Islet precursor cell (in vitro differentiated cells): ENCODE measurements at places on chromosomes 13 and 19.
A peak's percentile ranks its signal among the peaks of the same experiment; 100 is the strongest.

- no peak for DNase-seq
These were observed 1.7 kb downstream of the TSSK6 start for GRCh38 chr19:19513682-19514081.

DNA sequence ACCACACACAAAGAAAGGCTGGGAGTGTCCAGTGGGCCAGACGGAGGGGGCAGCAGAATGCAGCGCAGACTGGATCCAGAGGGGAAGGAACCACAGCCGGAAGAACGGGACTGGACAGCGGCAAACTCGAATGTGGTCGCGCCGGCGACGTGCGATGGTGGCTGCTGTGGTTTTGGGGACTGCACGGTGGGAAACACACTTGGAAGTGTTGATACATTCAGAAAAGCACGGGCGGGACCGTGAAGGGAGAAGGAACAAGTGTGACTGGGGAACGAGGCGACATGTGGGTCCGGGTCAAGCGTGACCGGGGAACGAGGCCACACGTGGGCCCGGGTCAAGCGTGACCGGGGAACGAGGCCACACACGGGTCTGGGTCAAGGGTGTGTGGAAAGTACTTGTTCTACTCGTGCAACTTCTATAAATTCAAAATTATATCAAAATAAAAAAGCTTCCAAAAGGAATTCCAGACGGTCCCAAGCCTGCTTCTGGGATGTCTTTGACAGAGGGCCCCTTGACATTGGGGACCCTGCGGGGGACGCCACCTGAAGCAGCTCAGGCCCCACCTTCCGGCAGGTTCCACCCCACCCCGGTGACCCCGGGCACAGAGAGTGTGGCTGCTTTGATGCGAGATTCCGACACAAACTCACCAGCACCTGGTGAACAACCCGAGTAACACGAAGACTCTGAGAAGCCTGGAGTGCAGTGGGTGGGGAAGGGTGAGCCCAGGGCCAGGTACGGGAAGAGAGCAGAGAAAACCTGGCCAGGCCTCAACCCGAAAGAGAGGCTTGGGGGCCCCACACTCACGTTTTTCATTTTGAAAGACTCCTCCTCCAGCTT is 25.1 kb upstream of the C13orf46 start:
- no peak for DNase-seq

GRCh38 chr19:11887611-11888531 is at the start of gene ZNF69:
Gene ZNF69 (plus strand): TSS chr19:11887782. CDS start chr19:11887924, 142 bp downstream.
- peak; percentile 98 for DNase-seq

DNA sequence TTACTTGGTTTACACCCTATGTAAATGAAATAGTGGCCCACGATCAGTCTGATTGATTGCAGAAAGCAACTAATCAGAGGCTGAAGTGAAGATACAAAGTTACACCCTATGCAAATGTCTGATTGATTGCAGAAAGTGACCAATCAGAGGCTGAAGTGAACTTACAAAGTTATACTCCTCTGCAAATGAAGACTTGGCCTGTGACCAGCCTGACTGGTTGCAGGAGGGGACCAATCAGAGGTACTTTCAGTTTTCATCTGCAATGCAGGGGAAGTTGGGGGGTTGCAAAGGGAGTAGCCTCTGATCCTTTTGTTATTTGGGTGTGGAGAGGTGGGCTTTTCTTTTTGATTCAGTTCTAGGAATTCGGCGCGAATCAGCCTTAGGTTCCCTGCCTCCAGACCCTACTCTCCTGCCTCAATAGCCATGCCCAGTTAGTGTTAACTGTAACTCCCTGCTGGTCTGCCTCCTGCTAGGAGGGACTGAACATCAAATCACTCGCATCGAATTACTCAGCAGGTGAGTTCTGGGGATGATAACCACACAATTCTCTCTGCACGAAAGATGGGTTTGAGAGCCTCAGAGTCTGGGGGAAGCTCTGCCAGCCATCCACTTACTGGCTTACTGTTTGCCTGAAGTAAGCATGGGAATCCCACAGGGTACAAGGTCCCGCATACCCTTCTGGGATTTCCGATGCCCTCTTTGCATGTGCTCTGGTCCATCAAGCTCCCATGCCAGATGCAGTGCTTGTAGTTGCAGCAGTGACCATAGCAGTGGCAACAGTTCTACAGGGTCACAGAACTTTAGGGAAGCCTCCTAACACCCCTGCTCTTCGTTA is 7.5 kb downstream of the ARL11 start:
- no peak for DNase-seq

DNA sequence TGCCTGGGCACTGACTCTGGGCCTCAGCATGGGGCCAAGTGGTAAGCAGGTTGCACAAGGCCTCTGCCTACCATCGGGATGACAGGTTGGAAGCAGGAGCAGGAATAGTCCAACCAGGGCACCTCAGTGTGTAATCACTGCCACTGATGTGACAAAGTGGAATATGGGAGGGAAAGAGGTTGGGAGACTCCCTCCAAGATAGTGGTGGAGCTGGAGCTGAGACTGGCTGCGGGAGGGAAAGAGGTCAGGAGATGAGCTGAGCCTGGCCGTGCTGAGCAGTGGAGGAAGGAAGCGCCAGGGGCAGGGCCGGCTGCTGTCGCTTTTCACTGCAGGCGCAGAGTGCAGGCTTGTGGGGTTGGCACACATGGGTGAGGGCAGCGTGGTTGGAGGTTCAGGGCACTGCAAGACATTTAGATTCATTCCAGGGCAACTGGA is 6.8 kb downstream of the UPF3A start:
- DNase-seq: no peak

- DNase-seq: peak; percentile 75
These were observed 26.4 kb downstream of the CLEC4M start for GRCh38 chr19:7789447-7789846.

- no peak for DNase-seq
These were observed 8.0 kb upstream of the TMEM160 start for GRCh38 chr19:47056411-47056810.

DNA sequence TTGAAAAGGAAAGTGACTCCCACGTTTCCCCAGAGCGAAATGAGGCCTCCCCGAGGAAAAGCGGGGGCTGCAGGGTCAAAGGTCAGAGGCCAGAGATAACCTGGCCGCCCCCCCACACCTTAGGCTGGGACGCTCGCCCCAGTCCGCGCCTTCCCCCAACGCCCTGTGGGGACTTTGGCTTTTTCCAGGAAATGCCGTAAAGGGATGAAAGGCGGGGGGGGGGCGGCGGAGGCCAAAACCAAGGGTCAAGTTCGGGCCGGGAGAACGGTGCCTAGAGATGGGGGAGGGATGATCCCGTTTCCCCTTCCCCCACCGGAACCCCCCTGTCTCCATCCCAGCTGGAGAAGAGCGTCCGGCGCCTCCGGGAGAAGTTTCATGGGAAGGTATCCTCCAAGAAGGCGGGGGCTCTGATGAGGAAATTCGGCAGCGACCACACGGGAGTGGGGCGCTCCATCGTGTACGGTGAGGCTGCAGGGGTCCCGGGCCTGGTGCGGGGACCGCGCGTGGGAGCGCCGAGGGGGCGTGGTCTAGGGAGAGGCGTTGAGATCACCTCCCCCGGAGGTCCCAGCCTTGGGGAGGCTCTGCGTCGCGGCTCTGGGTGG is 575 bp downstream of the SHFL start:
- DNase-seq: no peak

- peak; percentile 75 for DNase-seq
These were observed at the start of gene IQCN for GRCh38 chr19:18274219-18274780. Gene IQCN (minus strand): TSS chr19:18274452. CDS start chr19:18269478, 4,974 bp downstream.

GRCh38 chr19:326871-327270 is 17.7 kb downstream of the MIER2 start:
- DNase-seq: no peak

GRCh38 chr19:39319892-39320248 is 793 bp downstream of the LRFN1 start:
- DNase-seq: no peak

DNA sequence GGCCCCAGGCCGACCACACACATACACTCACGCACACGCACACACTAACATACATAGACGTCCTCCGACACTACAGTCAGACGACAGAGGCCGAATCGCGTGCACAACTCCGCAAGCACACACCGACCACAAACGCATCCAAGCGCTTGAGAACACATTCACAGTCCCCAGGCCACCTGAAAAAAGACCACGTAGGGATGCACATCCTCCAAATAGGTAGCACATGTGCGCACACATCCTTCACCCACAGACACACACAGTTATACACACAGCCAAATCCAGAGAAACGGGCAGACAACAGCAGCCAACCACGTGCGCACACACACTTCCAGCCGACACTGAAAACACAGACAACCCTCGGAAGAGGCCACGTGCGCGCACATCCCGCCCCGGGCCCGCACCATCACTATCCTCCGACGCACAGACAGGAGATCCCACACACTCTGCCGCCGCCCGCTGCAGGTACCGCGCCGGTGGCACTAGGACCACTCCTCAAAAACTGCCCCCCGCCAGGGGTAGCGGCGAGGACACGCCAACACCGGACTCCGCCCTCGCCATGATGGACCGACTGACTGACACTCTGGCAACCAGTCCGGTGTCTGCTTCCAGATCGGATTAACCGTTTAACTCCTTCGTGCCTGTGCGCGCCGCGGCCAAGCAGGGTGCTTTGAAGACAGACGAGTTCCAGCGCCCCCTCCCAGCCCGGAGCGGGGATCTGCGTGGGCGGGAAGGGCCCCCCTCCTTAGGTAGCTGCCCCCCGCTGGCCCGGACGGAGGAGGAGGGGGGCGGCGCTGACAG is 493 bp upstream of the PDE4A start:
- DNase-seq: peak; percentile 90

GRCh38 chr13:102236830-102237229 is 165.0 kb downstream of the FGF14 start:
- DNase-seq: peak; percentile 52

GRCh38 chr13:98685146-98685545 is 67.3 kb downstream of the SLC15A1 start:
- DNase-seq: no peak

DNA sequence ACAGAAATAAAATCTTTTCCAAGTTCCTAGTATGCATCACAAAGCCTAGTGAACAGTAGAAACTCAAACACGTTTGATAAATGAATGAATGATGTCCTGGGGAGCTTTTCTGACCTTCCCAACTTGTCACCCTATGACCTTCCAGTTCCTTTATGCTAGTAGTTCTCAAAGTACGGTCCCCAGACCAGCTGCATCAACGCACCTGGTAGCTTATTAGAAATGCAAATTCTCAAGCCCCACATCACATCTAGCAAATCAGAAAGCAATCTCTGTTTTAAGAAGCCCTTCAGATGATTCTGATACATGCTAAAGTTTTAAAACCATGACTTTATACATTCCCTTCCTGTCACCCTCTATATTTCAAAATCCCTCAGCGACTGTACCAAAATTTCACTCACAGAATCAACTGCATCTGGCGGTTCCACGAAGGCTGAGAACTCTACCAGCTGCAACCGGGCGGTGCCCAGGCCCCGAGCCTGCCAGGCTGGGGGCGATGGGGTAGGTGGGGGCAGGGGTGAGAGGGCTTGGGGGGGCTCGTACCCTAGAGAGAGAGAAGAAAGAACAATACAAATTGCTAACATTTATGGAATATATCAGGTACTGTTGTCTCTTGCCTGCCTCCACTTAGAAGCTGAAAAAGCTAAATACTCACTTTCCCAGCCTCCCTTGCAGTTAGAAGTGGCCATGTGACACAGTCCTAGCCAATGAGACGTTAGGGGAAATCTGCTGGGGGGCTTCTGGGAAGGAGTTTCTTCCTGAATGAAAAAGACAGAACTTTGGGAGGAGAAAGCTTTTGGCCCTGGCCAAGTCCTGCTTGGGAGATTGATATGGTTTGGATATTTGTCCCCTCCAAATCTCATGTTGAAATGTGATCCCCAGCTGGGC is 13.3 kb downstream of the CD37 start:
- DNase-seq: no peak

- peak; percentile 92 for DNase-seq
These were observed 503 bp upstream of the SLC7A9 start for GRCh38 chr19:32869966-32870573.

GRCh38 chr13:41148419-41149283 is 16.0 kb upstream of the KBTBD6 start:
- DNase-seq: no peak

DNA sequence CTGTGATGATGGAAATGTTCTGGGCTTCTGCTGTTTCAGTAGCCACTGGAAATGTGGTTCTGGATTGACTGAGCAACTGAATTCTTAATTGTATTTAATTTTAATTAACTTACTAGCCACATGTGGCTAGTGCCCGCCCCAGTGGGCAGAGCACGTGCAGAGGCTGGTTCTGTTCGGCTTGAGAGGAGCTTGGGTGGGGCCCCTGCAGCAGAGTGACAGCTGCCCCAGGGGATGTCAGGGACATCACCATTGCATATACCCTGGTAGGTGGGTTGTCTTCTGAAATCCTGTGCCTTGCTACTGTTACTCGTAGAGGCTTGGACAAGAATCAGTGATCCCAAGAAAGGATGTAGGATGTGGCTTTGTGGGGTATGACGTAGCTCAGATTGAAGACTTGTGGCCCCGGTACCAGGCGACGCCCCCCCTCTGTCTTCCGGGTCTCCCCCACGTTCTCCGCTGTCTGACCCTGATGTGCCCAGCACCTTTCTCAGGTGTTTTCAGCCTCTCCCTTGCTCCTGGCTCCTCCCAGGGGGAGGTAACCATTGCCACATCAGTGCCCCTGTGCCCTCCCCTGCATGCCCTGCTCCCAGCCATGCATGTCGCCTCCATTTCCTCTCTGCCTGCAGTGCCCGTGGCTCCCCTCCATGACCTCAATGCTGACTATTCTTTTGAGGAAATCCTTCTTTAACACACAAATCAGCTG is 102.6 kb upstream of the RNF113B start:
- no peak for DNase-seq

DNA sequence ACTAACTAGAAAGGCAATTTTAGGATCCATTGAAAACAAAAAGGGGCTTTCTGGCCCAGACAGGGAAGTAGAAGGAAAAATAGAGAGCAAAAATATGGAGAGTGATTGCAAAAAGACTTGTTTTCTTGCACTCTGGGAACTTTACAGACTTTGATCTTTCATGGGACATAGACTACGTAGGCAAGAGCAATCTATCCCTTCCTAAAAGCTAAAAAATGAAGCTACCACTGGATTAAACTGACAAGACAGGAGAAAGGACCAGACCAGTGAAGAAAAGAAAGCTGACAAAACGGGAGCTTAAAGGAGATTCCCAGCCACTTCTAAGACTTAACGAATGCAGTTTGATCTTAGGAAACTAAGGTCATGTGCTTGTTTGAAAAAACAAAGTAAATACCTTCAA is 524.5 kb downstream of the KLF5 start:
- no peak for DNase-seq

GRCh38 chr19:17081672-17082630 is 6.4 kb downstream of the MYO9B start:
- no peak for DNase-seq

DNA sequence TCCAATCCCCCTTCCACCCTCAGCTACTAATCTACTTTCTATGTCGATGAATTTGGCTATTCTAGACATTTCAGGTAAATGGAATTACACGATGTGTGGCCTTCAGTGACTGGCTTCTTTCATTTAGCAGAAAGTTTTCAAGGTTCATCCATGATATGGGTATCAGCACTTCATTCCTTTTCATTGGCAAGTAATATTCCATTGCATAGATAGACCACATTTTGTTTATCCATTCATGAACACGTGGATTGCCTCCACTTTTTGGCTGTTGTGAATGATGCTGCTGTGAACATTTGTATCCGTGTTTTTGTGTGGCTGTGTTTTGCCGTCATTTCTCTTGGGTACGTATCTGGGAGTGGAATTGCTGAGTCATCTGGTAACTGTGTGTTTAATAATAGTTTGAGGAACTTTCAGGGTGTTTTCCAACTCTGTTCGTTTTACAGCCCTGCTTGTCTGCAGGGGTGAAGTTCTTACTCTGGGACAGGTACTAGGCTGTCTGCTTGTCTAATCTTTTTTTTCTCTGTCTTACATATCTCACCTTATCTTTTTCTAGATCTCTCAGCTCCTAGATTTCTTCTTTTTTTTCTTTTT is 32.5 kb downstream of the MARK4 start:
- no peak for DNase-seq

- no peak for DNase-seq
These were observed 554.1 kb upstream of the KLHL1 start for GRCh38 chr13:70662231-70662940.
